ENCODE measurements at places on chromosomes 1 and 21.

DNA sequence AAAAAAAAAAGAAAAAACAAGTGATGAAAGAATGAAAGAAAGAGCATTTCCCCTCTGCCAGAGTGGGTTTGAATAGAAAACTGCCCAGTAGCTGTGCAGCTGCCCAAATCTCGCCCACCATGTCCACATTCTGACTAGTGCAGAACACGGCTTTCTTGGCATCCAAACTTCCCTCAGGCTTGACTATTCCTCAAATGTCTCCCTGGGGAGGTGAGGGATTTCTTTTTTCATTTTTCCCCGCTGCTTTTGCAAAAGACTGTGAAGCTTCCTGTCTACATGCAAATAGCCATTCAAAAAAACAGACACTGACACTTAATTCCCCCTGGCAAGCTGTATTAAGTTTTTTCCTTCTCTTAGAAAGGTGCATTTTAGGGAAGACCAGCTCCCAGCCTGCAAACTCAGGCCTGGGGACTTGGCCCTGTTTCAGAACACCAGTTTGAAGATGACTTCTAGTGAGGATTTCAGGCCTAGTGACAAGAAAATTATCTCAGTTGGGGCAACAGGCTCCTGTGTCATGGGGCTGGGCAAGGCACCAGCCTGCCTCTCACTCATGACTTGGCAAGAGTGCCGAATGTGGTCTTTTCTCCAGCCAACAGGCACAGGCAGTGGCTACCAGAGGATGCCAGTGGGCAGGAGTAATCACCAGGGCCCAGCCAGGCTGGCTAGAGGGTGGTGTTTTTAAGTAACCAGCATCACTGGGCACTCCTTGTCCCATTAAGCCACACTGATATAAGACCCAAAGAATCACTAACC lies 178.1 kb upstream of the NFIA start:
- DNase-seq: no peak

DNA sequence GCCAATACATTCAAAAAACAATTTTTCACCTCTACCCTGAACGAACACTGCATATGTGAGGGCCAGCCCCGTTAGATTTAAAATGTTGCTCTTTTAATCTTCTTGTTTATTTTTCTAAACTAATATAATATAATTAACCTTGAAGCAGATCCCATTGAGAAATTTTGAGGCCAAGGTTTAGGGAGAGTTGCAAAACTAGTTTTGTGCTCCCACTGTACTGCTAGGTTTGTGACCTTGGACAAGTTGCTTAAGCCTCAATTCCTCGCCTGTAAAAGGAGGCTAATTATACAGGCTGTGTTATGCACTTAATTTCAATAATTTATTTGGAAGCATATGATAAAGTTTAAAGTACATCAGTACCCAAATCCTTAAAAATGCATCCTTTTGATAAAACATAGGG lies 3.7 kb downstream of the IL23R start:
- DNase-seq: no peak

DNA sequence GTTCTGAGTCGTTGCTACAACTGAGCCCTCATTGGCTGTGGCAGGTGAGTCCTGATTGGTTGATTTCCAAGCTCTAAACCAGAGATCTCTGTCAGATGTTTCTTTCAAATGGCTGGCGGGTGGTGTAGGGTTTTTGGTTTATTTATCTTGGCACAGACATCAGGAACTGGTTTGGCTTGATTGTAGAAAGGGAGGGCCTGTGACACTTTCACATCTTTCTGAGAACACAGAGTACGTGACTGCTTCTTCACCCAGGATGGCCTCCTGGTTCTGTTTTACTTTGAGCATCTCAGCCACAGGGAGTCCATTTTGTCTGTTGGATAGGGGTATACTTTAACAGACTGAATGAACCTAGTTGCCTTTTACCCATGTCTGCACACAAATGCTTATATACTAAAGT lies 89.4 kb upstream of the GPR52 start:
- DNase-seq: no peak

DNA sequence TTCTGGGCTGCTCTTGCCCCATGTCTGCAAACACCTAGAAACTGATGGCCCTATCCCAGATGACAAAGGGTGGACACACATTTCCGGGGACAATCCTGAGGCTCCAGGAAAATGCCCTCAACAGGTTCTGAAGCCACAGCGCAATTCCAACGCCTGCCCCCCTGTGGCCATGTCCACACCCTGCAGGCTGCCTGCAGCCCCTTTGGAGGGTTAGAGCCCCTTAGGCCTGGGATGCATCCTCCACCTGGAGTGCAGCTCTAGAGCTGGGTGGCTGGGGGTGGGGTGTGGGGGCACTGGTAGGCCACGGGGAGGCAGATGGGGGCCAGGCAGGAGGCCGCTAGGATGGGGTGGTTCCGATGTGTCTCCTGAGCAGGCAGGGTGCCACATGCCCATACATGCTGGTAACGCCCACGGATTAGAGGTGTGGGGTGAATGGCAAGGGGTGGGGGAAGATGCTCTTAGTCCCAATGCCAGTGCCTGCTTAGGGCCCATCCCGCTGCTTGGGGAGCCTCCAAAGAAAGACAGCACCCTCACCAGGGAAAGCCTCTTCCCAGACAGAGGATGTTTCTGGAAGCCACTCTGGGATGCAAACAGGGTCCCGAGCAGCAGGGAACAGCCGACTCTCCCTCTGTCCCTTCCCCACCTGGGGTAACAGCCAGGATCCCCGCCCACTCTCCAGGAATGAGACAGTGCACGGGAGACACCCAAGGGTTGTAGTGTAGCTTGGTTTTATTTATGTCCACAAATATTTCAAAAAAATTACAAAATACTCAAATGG lies 34.0 kb downstream of the SLC45A1 start:
- DNase-seq: peak; percentile 46

- DNase-seq: no peak
Observed at GRCh38 chr1:145717833-145718232, 1.5 kb upstream of the CD160 start.

- no peak for DNase-seq
Observed at GRCh38 chr21:39156024-39156423, 27.2 kb downstream of the PSMG1 start.

DNA sequence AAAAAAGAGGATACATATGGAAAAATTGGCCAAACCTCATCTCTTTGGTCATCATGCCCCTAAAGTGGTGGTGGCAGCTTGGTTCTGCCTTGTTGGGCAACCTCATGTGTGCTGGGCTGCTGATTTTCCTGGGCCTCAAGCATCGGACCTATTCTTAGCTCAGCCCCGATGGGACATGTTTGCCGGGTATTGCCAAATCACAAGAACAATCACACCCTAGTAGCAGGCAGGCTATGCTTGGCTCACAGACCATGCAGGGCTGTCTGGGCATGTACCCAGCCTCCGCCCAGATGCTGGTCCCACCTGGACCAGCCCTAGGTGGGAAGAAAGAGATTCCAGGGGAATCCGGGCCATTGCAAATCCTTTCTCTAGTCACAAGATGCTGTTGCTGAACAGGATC lies 189.4 kb upstream of the FGGY start:
- no peak for DNase-seq

DNA sequence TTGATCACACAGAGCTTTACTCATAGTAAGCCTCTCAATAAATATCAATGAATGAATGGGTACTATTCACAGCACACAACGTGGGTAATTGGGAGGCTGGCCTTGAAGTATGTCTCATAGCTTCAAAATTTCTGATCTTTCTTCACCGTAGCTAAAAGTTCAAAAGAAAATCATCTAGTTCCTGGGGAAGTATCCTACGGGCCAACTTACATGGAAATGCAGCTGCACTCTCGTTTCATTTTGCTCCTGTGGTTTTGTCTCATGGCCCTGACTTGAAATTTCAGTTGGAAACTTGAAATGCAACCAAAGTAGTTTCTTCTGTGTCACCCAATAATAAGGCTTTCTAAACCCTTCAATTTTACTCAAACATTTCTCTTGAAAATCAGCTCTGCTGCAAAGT lies 76.1 kb upstream of the CNIH3 start:
- DNase-seq: no peak

GRCh38 chr21:40792691-40793456 lies 54.1 kb downstream of the DSCAM start:
- no peak for DNase-seq

DNA sequence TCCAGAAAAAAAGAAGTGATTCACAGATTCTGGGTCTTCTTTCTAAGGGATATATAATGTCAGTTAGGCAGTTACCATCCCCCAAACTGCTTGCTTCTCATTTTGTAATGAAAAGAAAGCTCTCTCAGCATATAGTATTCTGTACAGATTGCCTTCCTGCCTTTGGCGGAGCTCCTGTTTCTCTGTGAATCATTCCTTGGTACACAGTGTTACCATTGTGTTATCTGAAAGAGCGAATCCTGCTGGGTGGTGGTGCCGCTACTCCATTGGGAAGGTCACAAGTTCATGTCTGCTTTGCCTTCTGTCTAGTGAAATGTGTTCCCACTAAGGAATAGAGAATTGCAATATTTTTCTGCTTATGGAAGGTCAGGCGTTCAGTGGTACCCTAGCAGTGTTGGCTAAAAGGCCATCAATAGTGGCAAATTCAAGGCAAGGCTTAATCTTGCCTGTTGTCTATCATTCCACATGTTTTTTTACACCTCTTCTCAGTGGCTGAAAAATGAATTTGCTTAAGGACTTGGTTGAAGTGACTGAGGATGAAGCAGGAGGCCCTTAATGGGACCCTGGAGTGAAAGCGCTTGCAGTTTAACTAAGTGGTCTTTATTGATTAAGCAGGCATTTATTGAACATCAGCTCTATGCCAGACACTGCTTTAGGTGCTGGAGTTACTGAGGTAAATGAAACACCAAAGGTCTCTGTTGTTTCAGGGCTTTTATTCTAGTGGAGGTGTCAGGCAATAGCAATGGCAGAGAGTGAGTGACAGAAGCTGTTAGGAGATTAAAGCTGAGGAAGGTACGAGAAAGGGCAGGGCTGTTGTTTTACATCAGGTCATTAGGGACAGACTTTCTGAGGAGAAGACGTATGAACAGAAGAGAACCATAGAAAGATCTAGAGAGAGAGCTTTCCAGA lies 186.7 kb downstream of the PDE4B start:
- no peak for DNase-seq

DNA sequence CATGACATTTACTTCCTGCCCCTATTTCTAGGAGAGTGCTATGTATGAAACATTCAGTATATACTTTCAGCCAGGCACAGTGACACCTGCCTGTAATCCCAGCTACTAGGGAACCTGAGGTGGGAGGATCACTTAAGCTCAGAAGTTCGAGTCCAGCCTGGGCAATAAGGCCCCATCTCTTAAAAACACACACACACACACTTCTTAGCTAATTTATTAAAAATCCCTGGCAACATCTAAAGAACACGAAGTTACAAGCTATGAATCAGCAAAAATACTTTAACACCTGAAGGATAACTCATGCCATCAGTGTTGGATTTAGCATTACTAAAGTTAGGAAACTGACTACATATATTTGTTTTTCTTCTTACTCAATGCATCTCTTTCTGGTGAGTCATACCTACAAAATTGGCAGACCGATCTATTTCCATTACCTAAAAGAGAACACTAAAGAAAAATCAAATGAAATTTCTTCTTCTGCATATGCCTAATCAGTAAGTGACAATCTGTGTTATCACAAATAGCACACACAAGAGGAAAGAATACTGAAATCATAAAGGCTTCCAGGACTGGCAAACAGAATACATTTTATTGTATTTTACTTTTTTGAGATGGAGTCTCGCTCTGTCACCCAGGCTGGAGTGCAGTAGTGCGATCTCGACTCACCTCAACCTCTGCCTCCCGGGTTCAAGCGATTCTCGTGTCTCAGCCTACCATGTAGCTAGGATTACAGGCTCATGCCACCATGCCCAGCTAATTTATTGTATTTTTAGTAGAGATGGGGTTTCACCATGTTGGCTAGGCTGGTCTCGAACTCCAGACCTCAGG lies 41.4 kb downstream of the RNF115 start:
- no peak for DNase-seq

- no peak for DNase-seq
Observed at GRCh38 chr1:60111716-60112115, 38.1 kb upstream of the C1orf87 start.

DNA sequence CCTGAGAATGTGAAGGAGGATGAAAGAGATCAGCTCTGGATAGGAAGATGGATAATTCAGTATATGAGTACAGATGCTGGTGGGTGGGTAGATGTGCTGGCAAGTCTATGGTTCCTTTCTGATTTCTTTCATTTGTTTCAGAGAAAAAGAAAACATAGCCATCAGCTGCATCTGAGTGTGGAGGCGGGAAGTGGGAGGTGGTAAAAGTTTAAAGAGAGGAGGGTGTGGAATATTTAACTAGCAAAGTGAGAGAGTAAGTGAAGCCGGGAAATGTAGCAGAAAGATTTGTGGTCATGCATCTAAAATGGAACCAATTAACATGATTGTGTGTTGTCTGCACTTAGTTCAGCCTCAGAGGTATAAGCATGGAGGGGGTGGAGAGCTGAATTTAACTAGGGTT lies 16.4 kb downstream of the RPE65 start:
- DNase-seq: no peak

DNA sequence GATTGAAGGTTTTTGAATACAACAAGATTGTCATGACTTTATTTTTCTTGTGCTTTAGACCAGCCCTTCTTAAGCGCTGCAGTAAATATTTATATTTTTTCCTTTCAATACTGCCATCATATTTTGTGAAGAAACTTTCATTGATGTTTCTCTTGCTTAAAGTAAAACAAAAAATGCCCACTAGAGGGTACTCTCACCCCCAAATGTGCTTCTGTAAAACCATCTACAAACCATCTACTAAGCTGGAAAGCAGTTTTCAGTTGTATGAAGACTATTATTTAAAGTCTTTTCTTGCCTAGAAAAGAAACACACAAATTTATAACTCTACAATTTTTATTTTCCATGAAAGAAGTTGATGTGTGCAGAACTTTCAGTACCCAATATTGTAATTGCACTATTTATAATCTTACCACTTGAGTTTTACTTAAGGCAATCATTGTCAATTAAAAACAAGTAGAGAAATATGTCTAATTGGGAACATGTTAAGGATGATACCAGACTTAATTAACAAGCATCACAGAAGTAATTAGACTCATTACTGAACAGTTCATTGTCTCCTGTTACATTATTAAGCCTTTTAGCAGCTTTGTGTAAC lies 10.7 kb downstream of the LEPR start:
- DNase-seq: peak; percentile 15
